ENCODE measurements at places on chromosomes 11 and 22.

DNA sequence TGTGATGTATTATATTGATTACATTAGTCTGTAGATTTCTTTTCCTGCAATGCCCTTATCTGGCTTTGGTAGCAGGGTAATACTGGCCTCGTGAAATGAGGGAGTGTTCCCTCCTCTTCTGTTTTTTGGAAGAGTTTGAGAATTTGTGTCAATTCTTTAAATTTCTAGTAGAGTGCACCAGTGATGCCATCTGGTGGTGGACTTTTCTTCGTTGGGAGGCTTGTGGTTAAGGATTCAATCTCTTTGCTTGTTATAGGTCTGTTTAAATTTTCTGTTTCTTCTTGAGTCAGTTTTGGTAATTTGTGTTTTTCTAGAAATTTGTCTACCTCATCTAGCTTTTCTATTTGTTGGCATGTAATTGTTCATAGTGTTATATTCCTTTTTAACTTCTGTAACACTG, 18.9 kb downstream of the SHANK3 start:
- DNase-seq, result no peak

DNA sequence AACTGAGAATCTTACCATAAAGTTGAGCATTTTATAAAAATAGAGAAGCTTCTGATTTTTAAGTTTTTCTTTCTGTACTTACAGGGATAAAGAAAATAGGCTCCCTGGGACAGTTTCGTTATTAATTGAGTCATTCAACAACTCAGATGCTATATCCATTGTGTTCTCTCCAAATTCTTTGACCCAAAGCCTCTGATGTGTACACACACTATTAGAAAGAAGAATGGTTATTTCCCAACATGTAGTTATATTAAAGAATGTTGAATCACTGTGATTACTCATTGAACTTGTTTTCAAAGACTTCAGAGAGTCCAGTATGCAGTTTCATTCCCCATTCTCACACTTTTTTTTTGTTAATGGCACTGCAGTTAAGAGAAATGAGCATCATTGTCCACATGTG, 734.3 kb upstream of the ARHGAP42 start:
- no peak for DNase-seq

- DNase-seq, result no peak
Measured at GRCh38 chr11:60625262-60625661, 74.2 kb upstream of the MS4A8 start.

GRCh38 chr11:83116015-83116641, 40.8 kb upstream of the PCF11 start:
- DNase-seq, result no peak

DNA sequence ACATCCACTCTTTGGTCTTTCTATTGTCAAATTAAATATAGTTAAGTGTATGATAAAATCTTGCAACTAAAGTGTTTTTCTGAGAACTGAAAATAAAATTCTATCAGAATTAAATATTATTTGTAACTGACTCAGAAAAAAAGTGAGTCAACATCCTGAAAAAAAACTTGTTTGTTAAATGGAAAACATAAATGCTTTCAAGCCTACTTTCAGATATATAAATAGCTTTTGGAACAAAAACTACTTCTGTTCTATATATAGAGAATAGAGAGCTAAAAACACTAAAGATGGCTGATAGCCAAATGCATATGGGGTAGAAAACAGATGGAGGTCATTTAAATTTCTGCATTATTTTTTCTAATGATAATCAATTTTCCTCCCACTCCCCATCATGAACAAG, 61.8 kb downstream of the PIK3C2A start:
- DNase-seq, result no peak

DNA sequence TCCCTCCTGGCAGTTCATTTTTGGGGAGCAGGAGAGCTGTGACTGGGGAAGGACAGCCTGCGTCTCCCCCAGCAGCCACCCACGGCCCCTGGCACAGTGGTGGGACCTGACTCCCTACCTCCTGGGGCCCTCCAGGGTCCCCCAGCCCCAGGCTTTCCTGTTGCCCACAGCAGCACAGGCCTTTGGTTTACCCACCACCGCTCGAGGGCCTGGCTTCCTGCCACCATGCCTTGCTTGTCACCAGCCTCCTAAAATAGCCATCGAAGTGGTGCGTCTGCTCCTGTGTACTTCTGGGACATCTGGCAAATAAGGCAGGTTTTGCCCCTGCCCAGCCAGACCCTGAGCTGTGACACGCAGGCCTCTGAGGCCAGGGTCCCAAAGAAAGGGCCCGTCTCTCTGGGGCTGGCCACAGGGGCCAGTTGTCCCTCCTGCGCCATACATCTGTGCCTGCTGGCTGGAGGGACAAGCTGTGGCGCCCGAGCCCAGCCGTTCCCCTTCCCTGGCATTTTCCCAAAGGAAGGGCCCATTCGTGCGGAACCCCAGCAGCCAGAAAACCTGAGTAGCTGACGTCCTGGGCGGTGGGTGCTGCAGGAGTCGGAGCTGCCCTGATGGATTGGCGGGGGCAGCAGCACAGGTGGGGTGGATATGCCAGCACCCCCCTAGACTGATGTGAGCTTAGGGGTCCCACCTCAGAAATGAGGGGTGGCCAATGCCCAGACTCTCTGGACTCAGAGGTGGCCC, 14.6 kb downstream of the PHLDA2 start:
- no peak for DNase-seq

DNA sequence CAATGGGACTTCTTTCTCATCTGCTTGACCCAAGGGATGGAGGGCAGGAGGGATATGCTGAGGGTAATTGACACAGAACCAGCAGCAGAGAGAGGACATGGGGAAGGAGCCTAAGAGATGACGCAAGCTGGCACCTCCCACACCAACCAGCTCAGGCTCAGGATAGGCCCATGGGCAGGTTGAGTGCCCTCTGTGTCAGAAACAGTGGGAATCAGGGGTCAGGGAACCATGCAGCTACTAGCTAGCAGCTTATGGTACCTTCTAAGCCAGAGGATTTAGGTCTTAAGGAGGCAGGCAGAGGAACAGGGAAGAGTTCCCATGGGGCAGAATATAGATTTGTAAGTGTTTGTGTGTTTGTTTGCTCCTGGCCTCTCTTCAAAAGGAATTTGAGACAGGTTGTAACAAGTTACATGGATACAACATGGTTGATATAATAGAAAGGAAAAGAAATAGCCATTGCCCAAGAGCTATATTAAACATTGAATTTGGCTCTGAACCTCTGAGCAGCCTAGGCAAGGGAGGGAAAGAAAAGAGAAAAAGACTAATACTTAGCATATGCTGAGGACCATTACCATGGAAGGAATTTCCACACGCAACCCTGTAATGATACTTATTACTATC, 39.9 kb upstream of the NAV2 start:
- no peak for DNase-seq

- DNase-seq, result no peak
Measured at GRCh38 chr11:35114906-35115687, 23.9 kb upstream of the CD44 start.

GRCh38 chr22:37462436-37462835, 23.7 kb downstream of the MFNG start:
- no peak for DNase-seq

- DNase-seq, result no peak
Measured at GRCh38 chr11:129729216-129729615, 86.4 kb upstream of the TMEM45B start.

- DNase-seq, result peak; percentile 55
Measured at GRCh38 chr22:43152357-43153071, 1.2 kb downstream of the TSPO start.

DNA sequence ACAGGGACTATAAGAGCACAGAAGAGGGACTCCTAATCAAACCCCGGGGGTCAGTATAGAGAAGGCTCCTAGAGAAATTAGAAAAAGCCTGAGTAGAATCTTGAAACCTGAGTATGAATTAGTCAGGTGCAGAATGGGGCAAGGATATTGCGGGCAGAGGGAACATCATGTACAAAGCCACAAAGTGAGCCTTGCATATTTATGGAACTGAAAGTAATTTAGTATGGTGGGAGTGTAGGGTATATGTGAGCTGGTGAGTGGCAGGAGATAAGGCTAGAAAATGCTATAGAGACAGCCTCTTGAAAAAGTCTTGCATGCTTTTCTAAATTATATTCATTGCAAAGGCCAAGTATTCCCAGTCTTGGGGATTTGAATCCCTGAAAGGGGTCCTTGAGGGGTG, 93.7 kb downstream of the STIM1 start:
- no peak for DNase-seq

DNA sequence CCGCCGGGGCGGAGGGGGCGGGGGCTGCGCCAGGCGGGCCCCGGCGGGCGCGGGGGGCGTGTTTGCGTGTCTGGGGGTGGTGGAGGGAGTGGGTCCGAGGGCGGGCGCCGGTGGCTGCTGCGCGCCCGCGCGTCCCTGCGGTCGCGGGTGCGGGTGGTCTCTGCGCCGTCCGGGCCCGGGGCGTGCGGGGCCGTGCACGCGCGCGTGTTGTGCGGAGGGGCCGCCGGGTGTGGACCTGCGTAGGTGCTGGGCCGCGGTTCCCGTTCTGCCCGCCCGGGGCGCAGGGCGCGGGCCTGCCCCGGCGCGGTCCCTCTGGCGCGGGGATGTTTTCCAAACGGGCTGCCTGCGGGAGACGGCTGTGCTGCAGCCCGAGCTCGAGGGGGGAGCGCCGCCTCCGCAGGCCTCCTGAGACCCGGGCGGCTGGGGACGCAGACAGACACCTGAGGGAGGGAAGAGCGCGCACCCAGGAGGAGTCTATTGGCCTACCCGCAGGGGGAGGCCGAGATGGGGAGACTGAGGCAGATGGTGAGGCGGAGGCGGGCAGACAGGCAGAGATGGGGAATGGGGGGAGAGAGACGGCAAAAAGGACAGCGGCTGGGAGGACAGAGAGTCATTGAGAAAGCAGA, 442 bp downstream of the PELI3 start:
- DNase-seq, result peak; percentile 24

GRCh38 chr11:61140416-61140815, 20.8 kb downstream of the VPS37C start:
- DNase-seq, result no peak

GRCh38 chr11:37504060-37504611, 906.1 kb upstream of the RAG2 start:
- DNase-seq, result no peak

DNA sequence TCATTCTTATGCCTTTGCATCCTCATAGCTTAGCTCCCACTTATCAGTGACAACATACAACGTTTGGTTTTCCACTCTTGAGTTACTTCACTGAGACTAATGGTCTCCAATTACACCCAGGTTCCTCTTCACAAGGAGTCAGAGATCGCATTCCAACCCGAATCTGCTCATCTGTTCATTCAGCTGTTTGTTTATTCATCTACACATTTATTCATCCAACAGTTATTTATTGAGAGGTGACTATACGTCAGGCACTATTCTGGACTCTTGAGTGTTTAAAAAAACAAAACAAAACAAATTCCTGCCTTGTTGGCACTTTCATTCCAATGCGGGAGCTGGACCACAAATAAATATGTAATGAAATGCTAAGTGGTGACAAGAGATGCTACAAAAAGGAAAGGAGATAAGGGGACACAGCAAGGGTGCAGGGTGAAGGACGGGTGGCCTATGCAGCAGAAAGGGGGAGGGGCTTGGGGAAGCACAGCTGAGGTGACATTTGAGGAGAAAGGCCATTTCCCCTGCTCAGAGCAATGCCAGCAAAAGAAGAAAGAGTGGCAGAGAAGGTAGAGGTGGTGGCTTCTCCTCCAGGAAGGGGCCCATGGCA, 393.8 kb upstream of the SYN3 start:
- no peak for DNase-seq

Data from stimulated activated CD4-positive, alpha-beta T cell treated with anti-CD3 and anti-CD28 coated beads, Interleukin-12 subunit alpha, Interleukin-12 subunit beta, amount 100 ng/mL, for 4 hours (primary cell).